Amniotic stem cell (primary cell): ENCODE measurements at places on chromosomes 4 and X.

DNA sequence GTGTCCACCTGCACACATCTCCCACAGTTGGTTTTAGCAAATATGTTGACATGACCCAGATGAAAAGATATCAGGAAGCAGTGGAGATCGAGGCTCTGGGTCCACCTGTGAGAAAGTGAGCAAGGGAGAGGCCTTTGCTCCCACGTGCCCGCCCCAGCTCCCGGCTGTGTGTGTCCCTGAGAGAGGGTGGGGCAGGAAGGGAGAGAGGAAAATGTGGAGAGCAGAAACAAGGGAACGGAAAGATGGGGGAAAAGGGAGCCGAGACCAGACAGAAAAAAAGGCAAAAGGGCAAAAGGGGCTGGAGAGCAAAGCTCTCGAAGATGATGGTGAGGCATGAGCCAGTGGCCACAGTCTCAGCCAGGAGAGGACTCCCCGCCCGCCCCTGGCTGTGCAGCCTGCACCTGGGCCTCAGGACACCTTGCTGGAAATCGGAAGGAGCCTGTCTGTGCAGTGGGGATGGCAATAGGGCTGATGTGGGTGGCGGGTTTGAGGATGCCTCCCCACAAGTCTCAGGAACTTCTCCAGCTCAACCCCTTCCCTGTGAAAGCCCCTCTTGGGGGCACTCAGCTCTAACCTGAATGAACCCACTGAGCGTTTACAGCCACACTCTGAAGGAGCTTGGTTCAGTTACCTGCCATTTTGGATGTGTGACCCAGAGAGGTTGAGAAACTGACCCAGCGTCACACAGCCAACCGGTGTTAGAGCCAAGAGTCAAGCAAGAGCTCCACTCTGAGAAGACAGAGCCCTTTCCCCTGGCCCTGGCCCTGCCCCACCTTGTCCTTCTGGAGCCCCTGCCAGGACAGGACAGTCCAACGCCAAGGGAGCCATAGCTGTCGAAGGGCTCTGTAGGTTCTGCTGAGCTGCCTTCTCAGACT is 20.3 kb upstream of the MSX1 start:
- no peak for DNase-seq

- no peak for DNase-seq
These were observed 161.6 kb upstream of the TLL1 start for GRCh38 chr4:165711436-165711835.

DNA sequence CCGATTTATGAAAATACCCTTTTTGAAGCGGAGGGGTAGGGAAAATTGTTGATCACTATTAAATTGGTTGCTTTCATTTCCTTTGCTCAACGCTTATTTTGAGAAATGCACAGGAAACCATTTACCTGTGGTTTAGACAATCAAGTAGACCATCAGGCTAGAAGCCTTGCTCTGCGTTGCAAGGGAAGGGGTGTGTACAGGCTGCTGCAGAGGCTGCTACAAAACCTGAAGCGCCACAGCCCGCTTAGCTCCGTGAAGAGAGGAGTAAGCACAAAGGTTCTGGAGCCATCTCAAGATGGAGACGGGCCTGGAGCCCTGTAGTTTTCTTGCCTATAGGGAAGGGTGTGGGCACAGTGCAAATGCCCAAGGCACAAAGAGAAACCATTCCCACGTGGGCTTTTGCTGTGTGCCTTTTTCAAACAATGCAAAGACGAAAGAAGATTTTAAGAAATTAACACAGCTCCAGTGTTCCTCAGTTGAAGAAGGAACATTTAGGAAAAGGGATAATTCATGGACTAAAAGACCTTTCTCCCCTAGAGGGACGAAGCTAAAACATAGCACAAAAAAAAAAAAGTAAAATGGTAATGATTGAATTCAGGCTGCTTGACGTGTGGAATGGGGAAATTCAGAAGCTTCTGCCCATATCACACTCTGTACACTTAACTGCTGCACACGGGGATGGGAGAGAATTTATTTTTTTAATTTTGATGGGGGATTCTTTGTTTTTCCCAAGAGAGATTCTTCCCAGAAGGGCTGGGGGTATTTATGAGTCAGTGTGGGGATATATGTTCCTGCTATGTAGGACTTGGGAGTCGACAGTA is 3.5 kb downstream of the TMSB4X start:
- peak; percentile 56 for DNase-seq

- no peak for DNase-seq
These were observed 40.0 kb downstream of the ARSD start for GRCh38 chrX:2889045-2889605.

- DNase-seq: no peak
These were observed 40.2 kb upstream of the HS3ST1 start for GRCh38 chr4:11468901-11469300.

DNA sequence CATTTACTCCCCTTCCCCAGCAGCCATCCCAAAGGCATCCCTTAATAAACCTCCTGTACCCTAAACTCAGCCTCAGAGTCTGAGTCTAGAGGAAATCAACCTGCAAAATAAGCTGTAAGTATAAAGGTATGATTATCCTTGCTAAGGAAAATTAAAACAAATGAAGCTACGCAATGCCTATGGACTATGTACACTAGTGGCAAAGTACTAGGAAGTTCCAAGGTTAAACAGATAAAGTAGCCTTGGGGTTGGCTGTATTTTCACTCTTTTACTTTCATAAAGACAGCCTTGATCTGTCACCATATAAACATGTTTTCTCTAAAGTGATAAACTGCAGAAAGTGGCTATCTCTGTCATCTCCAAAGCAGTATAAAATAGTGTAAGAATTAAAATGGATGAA is 35.9 kb downstream of the MAP3K15 start:
- DNase-seq: no peak

DNA sequence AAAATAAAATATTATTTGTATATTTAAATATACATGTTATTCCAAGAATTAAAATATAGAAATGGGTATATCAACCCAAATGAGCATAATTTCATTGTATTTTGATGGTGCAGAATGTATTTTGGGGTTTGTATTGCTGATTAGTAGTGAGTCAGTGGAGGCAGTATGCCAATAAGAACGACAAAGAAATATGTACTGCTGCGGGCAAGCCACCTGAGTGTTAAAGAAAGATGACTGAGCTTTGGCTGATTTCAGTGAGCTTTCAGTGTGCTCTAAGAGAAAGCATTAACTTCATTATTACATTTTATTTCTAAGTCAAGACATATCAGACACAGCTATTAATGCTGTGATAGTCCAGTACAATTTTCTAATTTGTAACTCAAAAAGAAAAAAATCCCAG is 297.8 kb downstream of the ANK2 start:
- DNase-seq: no peak

GRCh38 chrX:15908603-15909290 is 54.1 kb upstream of the AP1S2 start:
- no peak for DNase-seq
